ENCODE measurements at places on chromosomes 3 and 15.

DNA sequence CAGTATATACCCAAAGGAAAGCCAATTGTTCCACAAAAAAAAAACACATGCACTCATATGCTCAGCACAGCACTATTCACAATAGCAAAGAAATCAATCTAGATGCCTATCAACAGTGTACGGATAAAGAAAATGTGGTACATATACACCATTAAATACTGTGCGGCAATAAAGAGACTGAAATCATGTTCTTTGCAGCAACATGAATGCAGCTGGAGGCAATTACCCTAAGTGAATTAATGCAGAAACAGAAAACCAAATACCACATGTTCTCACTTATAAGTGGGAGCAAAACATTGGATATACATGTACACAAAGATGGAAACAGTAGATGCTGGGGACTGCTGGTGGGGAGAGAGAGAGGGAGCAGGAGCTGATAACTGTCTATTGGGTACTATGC is 124.2 kb upstream of the AADACL2 start:
- no peak for DNase-seq

DNA sequence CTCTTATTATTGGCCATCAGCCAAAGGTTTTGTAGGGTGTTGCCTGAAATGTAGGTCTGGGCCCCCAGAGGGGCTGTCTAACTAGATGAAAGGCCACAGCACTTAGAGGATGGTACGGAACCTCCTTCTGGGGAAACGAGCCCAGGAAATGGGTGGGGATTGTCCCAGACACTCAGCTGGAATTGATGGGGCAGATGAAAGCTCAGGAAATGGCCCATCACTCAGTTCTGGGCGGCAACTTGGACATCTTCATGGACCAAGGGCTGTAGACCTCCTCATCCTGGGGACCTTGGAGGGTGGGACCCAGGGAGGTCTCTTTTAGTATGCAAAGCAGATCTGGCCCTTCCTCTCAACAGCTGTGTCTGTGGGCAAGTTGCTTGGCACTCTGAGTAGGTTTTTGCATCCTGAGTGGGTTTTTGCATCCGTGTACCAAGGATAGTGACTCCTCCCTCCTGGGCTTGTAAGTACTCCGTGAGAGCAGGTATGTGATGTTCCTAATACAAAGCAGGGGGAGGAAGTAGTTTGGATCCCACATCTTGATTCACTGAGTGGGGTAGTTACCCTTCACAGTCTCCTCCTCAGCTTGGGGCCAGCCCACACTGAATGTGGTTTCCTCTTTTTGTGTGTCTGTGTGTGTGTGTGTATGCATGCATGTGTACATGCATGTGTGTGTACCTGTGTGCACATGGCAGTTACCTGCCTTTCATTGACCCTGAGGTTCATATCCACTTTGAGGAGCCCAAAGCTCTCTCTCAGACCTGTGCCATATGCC is 292.0 kb downstream of the RPLP1 start:
- no peak for DNase-seq

- DNase-seq = no peak
These were observed 41.7 kb downstream of the FAM174B start for GRCh38 chr15:92613841-92614240.

DNA sequence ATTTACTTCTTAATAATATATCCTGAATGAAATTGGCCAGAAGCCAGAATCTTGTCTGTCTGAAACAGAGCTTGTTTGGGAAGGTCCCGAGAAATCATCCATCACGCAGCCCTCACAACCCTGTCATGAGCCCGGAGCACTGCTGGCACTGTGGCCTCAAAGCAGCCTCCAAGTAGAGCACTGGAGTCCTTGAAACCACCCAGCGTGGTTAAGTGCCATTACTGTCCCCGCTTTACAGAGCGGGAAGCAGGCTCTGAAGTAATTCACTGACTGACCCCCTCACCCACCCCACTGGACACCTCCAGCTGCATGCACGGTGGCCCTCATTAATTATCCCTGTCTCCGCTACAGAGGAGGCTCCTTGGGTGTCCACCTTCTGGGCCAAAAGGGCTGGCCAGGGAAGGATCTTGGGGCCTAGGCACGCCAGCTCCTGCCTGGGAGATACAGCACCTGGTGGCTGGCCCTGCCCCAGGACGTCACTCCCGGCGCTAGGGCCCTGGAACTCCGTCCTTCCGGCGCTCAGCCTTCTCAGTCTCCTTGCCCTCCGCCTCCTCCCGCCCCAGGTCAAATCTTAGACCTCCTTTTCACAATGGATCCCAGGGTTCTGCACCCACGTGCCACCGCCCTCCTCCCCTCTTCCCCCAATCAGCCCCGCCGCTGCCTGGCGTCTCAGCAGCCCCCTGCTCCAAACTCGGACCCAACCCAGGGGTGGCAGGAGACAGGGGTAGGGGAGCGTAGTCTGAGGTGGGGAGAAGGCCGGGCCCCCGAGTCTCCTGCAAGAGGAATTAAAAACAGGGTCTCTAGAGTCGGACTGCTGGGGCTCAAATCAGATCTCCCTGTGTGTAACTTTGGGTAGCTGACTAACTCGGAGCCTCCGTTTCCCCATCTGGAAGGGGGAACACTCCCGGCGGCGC is 1.1 kb downstream of the TKT start:
- no peak for DNase-seq

GRCh38 chr3:120741837-120742197 is 499 bp downstream of the RABL3 start:
- DNase-seq = no peak

- no peak for DNase-seq
These were observed 63.7 kb downstream of the ATP8B4 start for GRCh38 chr15:50055332-50055731.

DNA sequence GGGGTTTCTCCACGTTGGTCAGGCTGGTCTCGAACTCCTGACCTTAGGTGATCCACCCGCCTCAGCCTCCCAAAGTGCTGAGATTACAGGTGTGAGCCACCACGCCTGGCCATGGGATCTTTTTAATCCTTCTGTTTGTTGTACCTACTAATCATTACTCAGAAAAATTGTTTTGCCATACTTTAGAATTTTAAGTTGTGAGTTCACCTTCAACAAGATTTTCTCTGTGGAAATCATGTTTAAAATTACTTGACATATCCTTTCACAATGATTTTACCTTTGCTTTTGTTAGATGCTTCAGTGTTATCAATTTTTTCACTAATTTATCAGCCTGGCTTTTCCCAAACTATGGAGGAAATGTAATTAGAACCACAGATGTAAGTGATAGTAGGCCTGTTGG is 11.6 kb upstream of the MECOM start:
- no peak for DNase-seq

DNA sequence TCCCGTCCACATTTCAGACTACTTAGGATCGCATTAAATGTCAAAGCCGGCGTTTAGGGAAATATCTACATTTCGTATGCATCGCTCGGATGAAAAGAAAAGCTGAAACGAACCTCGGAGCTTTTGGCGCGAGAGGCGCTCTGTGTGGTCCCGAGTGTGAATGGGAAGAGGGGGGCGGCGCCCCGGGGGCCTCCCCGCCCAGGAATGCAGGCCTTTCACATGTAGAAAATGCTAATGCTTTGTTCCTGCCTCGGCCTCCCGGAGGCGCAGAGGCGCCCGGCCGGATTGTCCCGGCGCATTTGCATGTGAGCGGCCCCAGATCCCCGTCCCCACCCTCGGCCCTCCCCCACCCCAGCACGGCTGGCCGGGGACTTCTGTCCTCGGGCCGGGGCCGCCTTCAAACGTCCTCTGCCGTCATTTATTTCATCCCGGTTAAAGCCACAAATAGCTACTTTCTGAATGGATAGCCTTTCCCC is 37.0 kb upstream of the TRIM71 start:
- peak; percentile 21 for DNase-seq

- DNase-seq = peak; percentile 30
These were observed 9.1 kb upstream of the CADPS start for GRCh38 chr3:62884096-62884870.

DNA sequence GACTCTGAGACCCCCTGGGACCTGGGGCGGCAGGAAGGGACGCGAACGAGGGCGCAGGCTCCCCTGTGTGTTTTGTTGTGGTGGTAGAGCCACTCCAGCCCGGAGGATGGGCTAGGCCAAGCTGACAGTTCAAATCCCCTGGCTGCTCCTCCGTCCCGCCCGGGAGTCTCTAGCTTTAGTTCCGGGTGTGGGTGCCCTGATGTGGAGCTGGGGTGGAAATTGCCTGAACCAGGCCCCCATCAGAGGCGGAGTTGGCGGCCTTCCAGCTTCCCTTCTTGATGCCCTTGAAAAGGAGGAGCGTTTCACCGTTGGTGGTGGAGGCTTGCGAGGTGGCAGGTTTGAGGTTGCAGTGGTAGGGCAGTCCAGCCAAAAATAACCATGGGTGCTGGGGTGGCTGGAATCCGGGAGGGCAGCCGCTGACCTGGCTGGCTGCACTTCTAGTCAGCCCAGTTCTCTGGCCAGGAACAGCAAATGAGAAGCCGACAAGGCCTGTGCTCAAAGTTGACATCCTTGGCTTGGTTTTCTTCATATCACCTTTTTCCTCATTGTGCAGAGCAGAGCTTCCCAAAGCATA is 817 bp downstream of the CLK3 start:
- DNase-seq = no peak

DNA sequence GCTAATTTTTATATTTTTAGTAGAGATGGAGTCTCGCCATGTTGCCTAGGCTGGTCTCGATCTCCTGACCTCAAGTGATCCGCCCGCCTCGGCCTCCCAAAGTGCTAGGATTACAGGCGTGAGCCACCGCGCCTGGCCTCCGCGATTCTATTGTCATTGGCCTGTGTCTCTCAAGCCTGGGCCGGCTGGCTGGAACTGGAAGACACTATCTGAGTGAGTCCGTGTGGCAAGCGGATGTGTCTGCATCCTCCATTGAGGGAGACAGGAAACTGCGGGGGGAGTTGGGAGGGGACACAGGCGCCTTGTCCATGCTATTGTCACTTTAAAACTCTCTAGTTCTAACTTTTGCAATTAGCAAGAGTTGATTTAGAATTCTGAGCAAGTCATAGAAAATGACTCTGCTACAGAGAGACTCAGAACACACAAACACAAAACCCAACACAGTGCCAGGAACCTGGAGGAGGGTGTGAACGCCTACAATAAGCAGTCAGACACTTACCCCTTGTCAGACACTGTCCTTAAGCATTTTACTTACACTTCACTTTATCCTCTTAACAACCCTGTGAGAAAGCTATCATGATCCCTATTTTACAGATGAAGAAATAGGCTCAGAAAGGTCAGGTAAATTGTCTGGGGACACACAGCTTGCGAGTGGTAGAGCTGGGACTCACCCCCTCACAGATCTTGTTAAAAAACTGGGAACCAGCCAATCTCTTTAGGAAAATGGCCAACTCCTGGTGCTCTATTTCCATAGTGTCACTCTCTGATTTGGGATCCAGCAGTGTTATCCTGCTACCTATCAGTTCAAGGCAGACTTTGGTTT is 38.7 kb downstream of the ANP32A start:
- no peak for DNase-seq

GRCh38 chr3:145032791-145033190 is 1061.2 kb downstream of the DIPK2A start:
- DNase-seq = no peak

DNA sequence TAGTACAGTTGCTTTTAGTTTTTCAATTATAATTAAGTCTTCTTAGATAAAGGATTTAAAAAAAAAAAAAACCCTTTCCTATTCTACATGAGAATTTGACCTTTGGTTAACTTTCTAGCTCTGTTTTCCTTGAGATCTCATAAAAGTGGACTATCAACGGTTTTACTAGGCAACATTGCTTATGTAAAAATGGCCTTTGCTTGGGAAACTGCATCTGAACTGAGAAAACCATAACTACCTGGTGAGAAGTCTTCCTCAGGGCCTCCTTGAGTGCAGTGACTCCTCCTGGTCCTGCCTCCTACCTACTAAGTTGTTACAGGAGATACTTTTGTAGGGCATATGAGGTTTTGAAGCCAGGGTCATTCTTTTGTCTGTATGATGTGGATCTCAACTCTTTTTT is 42.1 kb upstream of the ACVR2B start:
- DNase-seq = no peak

- DNase-seq = no peak
These were observed 1.1 kb upstream of the UBE2E1 start for GRCh38 chr3:23804441-23805209.

- no peak for DNase-seq
These were observed 18.9 kb downstream of the CYP19A1 start for GRCh38 chr15:51319539-51319938.
